ENCODE measurements at places on chromosomes 5 and 9.

DNA sequence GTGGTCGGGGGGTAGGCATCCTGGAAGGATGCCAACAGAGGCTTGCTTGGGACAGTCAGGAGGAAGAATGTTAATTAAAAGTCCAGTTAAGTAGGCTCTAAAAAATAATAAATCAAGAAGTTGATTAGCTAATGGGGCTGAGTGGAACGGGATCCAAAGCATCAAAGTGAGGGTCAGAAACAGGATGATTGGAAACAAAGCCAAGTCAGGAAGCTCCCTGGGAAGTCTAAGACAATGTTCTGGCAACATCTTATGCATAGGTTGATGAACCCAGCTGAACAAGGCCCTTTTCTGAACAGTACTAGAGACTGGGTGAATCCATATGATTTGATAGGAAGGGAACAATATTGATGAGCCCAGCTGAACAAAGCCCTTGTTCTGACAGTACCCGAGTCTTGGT is 50.2 kb upstream of the STARD4 start:
- DNase-seq: no peak

DNA sequence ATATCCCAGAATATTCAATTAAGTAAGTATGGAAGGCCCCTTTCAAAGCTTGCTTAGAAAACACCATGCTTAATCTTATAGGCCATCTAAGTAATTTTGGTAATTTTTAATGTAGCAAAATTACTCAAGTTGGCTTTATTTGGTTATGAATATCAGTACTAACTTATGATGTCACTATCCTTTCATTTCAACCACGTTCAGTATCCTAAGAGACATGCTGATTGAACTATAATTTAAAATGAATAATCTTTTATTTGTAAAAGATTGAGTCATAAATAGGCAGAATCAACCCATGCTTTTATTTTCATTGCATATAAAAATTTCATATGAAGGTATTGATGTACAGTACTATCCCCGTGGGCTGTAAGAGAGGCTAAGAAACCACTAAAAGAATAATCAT is 386.9 kb downstream of the RAB3C start:
- DNase-seq: no peak

- no peak for DNase-seq
Observed at GRCh38 chr5:181112476-181112875, 18.5 kb downstream of the OR2V1 start.

- DNase-seq: no peak
Observed at GRCh38 chr9:17068671-17069070, 66.2 kb upstream of the CNTLN start.

GRCh38 chr5:122295138-122295537 is 16.9 kb upstream of the SNCAIP start:
- no peak for DNase-seq

- DNase-seq: no peak
Observed at GRCh38 chr5:150473673-150474358, 24.3 kb upstream of the RPS14 start.

GRCh38 chr5:43409809-43410271 is 2.4 kb downstream of the CCL28 start:
- DNase-seq: no peak

DNA sequence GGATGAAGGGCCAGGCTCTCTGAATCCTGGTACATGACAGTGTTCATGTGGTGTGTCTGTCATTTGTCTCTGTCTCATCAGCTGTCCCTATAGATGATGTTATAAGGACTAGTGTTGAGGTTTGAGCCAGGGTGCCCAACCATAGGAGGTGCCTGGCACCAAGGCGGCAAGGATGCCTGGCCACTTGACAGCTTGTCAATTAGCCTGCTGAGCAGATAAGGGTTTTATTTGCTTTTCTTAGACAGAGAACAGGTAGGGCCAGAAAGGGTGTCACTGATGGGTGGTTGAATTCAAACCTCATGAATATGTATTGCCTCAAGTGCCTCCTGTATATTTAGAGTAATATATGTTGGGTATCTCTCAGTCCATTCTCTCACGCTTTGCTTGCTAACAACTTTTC is 30.1 kb upstream of the AUH start:
- no peak for DNase-seq

- DNase-seq: no peak
Observed at GRCh38 chr5:112973904-112974303, 2.7 kb upstream of the DCP2 start.

- DNase-seq: no peak
Observed at GRCh38 chr9:37174247-37174646, 53.9 kb downstream of the ZCCHC7 start.

DNA sequence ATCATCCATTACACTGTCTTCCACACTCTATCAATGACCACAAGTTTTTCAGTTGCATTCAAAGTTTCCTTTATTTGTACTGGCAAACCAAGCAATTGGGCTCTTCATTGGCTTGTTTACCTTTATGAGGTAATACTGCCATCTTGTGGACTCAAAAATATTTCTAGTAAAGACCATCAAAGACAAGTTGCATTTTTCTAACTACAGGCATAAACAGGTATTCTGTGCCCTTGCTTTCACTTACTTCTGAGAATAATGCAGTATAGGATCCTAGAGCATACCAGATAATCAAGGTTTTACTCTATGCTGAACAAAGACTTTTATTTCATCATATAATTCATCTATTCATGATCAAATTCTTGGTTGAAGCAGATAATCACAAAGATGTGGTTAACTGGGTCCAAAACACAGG is 173.7 kb upstream of the POU5F2 start:
- DNase-seq: no peak

DNA sequence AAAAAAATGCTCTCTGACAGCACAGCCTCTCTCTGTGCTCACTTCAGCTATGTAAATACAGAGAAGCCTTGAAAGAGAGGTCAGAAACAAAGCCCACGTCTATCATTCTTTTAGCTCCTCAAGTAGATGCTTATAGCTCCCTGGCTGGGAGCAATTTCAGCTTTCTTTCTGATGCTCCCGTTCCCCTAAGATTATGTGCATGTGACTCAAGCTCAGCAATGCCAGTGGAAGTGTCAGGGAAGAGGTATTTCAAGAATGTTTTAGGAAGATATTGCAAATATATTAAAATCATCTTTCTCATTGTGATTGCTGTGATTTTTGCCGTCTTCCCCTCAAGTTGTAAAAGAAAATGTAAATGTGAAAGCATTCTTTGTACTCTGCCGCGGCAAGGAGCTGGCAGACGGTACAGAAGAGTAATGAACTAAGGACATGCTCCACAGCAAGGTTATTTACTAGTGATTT is 1353.7 kb upstream of the ACO1 start:
- no peak for DNase-seq

DNA sequence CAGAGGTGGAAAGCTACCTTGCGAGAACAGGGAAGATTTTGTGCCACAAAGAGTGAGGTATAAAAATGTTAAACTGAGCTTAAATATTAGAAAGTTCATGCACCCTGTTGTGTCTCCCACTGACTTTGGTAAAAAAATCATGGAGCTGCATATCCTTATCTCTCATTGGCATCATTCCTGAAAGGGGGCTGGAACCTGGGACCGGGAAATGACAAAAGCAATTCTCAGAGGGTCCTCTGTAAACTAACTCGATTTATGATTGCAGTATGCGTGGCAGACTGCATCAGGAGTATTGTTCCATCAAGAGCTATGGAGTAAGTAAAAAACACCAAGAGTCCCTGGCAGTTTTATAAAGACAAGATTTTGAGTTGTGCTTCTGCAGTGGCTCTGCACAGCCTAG is 148.8 kb downstream of the DCP2 start:
- DNase-seq: no peak

GRCh38 chr5:14700478-14701436 is 36.2 kb downstream of the OTULIN start:
- DNase-seq: no peak

- no peak for DNase-seq
Observed at GRCh38 chr5:172776235-172776594, 5.2 kb upstream of the DUSP1 start.

DNA sequence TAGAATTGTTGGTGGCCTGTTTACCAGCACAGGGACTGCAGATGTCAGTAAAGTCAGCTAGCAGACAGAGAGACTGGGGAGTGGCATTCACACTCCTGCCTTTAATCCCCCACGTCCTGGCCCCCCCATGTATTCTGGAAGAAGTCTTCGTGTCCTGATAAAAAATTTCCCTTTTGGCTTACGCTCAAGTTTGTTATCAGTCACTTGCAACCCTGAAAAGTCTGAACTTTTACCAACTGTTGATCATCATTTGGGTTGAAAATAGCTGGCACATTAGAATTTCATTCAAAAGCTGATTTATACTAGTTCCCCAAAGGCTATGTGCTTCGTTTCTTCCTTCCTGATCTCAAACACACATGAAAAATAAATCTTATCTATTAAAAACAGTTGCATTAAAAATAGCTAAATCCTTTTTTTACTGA is 5.8 kb upstream of the CRHBP start:
- no peak for DNase-seq

- DNase-seq: no peak
Observed at GRCh38 chr9:124122321-124122720, 110.8 kb downstream of the LHX2 start.

DNA sequence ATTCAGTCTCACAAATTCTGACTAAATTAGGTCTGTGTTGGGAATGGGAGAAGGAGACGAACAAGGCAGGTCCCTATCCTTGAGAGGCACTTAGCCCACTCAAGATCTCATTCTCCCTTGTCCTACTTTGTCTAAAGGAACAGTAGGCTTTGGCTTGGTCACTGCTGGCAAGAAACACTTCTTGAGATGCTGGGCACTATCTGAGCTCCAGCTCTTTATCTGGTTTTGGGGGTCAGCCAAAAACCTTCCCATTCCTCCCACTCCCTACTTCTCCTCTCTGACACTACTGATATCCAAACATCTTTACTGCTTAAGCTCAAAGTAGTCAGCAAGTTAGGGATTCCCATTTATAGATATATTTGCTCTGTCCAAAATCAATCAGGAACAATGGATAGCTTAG is 155.2 kb downstream of the MAPKAP1 start:
- DNase-seq: no peak

DNA sequence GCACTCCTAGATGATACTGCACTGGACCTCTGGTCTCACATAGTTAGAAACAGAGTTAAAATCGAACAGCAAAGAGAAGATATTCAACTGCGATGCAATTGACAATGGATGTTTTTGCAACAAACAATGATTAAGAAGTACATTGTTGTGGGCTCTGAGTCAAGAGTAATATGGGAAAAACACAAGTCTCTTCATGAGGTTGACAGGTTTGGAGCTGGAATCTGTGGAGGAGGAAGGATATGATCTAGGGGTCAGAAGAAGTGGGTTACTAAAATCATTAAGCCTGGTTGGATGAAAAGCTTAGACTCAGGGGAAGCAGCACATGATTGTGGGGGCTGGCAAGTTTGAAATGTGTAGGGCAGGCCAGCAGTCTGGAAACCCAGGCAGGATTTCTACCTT is 53.1 kb downstream of the PDCD1LG2 start:
- DNase-seq: no peak

- DNase-seq: no peak
Observed at GRCh38 chr9:70262366-70262765, 3.6 kb downstream of the SMC5 start.

DNA sequence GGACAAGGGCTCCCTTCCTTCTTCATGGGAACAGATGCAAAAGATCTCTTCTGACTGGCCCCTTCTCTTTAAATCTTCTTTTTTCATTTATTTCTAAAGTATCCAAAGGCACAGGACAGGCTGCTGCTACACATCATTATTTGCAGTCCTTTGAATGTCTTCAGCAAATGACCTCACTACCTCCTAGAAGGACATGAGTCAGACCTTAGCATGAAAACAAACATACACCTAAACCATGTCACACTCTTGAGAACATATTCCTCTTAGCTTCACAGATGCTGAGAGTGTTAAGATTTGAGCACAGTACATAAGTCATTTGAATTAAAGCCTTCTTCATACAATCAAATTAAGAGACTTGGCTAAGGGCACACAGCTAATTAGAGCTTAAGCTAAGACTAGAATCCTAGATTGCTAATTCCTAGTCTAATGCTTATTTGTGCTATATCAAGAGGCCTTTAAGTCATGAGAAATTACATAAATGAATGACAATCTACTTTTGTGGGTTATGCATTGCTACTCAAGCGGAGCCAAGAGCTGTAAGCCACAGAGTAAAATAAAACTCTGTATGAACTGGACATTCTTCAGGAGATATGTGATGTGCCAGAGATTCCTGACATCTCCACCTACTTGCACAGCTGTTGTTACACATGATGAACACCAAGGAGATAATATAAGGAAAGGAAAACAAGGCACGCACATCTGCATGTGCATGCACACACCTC is 109.1 kb upstream of the PTGER4 start:
- no peak for DNase-seq

DNA sequence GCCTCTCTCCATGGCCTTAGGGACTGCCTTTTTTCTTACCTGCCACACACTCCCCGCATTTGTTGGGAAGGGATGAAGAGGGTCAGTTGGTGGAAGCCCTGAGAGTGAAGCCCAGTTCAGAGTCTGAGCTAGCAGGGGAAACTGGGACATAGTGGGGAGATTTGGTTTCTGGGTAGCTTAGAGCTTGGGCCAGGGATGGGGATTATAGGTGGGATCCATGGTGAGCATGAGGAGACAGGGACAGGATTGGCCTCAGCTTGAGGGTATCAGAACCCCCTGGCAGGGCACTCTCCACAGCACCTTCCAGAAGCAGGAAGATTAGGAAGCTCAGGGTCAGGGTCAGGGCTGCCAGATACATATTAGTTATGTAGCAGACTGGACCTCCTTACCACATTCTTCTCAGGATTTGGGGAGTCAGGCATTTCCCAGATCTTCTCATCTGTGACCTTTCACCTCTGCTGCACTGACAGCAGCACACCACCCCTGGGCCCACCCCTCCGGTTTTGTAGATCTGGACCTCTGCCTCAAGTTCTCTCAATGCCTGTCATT is 17.9 kb downstream of the OR13J1 start:
- DNase-seq: no peak

DNA sequence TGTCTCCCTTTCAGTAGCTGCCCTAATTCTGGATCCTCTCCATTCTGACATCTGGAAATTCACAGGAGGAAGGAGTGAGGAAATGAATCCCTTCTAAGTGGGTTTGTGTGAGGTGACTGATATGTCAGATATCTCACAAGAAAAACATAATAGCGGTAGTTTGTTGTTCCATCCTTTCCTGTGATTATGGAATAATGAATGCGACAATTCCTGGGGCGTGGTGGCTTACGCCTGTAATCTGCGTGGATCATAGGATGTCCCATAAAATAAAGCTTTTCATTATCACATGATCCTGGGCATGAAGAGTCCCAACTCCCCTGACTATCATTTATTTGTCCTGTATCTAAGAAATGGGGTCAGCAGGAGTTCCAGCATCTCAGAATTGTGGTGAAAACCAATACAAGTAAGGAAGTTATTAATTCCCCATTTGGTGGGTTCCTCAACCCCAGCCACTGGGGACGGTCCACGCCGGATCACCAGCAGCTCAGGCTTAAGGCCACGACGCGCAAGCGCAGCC is 375 bp upstream of the C5orf24 start:
- no peak for DNase-seq

GRCh38 chr9:86354818-86355309 is 654 bp upstream of the TUT7 start:
- DNase-seq: no peak

- DNase-seq: no peak
Observed at GRCh38 chr5:171710451-171711024, 75.1 kb upstream of the SMIM23 start.

Measured in stimulated activated CD4-positive, alpha-beta T cell treated with anti-CD3 and anti-CD28 coated beads, Interleukin-15, amount 100 ng/mL, for 24 hours (primary cell).